Left ventricle myocardium superior (tissue), 1 donor: ENCODE measurements at places on chromosomes 6 and 20.

GRCh38 chr20:41081276-41081814 is 52.7 kb downstream of the TOP1 start:
- no peak for DNase-seq

DNA sequence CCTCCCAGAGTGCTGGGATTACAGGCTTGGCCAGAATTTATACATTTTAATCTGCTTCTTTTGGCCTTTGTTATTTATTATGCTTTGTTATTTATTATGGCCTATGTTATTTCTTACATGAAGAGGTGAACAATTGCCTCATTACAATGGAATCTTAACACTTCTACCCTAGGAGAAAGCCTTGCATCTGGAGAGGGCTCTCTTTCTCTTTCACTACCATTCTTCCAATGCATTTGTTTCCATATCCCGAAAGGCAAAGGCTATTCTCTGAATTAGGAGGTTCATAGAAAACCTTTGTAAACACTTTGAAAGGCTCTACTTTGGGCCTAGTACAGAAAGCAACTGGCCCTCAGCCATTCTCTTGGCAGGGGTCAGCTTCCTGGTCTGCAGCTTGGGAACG is 19.9 kb upstream of the DEK start:
- no peak for DNase-seq

GRCh38 chr20:32606107-32606506 is 21.0 kb upstream of the NOL4L start:
- DNase-seq, result no peak

DNA sequence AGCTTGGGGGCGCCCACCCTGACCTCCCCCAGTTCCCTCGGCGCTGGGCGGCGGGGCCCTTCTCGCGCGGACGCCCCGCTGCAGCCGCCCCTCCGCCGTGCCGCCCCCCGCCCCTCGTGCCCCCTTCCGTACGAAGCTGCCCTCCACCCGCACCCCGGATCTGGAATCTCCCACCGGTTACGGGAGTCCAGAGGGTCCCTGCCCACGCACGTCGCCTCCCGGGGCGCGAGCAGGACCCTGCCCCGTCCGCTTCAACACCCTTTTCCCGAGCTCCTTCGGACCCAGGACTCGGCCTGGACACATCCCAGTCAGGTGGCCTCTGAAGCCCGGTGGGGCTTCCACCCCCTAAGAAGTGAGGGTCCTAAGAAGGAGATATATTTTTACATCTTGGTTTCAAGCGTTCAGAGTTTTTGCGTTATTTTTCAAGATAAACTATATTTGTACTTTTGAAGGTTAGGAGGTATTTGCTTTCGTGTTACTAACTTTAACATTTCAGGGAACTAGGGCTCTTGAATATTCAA is 506 bp downstream of the ARFGAP1 start:
- no peak for DNase-seq

DNA sequence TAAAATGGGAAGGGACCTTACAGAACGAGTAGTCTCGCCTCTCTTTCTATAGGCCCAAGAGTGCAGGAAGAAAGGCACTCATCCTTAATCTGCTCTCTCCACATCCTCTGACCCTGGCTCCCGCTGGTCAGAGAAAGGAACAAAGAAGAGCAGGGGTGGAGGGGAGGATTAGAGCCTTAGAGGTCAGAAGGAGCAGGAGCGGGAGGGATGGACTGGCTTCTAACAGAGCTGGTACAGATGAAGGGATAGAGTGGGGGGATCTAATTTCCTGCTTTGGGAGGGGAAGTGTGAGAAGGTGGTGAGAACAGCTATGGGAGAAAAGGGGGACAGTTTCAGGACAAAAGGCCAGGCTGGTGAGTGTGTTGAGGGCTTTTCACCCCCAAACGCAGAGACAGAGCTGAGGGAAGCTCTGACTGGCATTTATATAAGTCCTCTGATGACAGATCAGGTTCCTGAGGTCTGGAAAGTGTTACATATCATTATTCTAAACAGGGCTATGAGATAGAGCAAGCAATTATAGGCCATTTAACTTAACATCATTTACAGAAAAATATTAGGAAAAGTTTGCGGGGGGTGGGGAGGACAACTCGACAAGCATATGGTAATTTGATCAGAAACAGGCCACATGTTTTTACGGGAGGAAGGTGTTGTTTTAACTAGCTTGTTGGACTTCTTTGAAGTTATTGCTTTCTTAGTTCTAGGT is 111.1 kb downstream of the FOXC1 start:
- DNase-seq, result no peak

GRCh38 chr6:122692175-122692598 is 82.0 kb downstream of the PKIB start:
- DNase-seq, result no peak

DNA sequence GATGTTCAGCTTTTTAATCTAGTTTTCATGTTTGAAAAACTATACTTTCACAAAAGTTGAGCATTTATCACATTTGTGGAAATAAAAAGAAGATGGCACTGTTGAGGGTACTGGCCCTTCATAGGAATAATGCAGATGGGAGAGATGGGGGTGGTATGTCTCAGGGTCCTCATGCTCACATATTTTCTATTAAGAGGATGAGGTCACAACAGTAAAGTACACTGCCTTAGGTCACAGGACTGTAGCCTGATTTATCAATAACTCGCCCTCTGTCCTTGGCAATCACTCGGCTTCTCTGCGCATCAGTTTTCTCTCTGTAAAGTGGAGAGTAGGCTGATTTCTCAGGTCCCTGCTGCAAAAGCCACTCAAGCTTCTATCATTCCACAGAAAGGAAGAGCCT is 55.9 kb downstream of the PPP1R3G start:
- no peak for DNase-seq

- DNase-seq, result no peak
Measured at GRCh38 chr6:128606611-128607010, 86.2 kb upstream of the PTPRK start.

DNA sequence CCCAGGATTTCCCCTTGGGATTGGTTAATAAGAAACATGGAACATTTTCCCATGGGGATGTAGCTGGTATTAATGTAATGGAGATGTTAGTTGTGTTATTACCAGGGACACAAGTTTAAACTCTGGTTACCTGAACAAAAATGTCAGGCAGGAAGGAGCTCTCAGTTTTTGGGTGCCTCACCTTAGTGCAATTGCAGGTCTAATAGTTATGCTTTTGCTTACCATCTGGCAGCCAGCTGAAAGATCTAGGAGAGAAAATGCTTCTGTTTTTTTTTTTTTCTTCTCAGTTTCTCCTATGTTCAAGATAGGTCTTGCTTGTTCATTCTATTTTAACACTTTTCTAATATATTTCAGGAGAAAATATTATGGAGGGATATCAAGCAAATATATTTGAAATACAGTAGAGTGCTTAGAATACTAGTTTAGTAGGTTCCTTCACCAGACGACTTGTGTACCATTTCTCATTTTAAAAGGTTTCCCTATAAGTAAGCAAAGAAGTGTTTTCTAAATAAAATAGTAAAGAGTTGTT is 4.2 kb upstream of the UBE2J1 start:
- no peak for DNase-seq

GRCh38 chr6:96947055-96947454 is 22.5 kb downstream of the KLHL32 start:
- DNase-seq, result no peak

GRCh38 chr6:11585426-11586016 is 48.0 kb downstream of the TMEM170B start:
- DNase-seq, result no peak

DNA sequence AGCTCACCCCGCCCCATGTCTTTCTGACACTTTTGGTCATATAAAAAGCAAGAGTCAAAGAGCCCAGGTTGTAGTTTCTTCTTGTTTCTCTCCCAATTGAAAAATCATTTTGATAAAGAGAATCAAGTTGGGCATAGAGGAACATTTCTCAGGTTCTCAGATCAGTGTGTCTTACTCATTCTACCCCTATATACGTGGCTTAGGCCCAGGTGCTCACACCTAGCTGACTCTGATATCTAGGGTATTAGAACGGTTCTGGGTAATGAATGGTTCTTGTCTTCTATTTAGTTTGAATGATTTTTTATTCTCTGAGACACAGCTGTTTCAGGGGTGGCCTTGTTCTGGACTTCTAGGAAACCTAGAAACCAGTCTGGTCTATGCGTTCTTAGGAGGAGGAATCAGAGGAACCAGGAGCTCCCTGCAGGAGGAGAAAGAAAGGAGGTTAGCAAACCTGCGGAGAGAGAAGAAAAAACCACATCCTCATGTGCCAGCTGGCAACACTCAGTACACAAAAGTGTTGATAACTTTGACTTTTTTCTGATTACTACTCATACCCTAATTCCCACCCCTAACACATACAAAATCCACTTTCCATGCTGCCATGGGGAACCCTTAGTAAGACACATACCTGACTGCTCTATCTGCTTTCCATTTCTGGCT is 178.0 kb downstream of the CLIC5 start:
- DNase-seq, result no peak

DNA sequence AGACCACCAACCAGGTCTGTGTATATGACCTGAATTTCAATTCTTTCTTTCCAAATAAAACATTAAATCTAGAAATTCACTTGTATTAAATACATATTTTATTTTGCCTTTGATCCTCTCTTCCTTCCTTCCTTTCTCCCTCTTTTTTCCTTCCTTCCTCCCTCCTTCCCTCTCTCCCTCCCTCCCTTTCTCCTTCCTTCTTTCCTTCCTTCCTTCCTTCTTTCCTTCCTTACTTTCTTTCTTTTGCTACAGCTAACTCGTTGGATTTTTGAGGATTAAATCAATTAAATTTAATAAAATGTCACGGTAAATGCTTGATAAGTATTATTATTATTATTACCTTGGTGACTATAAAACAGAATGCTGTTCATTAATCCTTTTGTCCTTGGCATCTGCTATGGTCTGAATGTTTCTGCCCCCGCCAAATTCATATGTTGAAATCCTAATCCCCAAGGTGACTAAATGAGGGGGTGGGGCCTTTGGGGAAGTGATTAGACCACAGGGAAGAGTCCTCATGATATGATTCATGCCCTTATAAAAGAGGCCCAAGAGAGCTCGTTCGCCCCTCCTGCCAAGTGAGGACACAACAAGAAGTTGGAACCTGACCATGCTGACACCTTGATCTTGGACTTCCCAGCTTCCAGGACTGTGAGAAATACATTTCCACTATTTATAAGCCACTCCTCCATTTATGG is 67.6 kb upstream of the BTBD3 start:
- DNase-seq, result no peak
